ENCODE measurements at places on chromosomes 12 and 14. TPM values are rescaled to one million over a fixed set of nuclear protein-coding genes. Genes with fewer than 3 reads are reported as not detected.

DNA sequence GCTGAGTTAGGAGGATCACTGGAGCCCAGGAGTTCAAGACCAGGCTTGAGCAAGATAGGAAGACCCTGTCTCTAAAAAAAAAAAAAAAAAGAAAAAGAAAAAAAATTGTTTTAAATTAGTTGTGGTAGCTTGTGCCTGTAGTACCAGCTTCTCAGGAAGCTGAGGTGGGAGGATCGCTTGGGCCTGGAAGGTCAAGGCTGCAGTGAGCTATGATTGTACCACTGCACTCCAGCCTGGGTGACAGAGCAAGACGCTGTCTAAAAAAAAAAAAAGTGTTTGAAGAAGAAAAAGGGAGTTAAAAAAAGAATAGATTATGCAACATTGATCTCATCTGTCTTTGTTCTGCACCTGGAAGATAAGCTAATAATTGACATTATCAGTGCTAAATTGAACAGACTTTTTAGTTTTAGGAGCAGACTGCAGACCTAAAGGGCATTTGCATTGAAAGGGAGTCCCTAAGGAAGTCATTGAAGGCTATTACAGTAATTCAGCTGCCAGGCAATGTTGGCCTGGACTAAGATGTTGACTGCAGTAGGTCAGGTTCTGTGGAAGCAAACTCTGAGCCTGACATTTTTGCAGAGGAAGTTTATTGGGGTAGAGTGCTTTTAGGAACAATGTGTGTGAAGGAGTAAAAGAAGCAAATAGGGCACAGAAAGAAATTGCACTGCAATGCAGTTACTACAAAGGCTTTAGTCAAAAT is 215.8 kb downstream of the PCNX1 start:
- DNase-seq = no peak

- DNase-seq = no peak
These were observed 331.5 kb downstream of the LRIG3 start for GRCh38 chr12:58588770-58589169.

DNA sequence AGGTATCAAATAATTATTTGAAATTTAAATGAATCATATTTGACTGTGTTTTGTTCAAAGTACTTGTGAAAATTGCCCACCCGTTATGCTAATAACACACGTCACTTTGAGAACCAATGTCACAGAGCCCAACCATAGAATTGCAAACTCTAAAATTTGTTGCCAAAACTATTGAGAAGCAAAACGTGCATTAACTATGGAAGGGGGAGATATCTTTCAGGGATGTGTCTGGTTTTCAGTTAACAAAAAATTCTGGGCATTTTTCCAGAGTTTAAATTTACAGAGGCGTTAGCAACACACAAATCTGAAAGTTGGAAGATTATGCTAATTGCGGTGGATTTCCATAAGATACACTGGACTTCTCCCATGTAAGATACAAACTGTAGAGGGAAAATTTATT is 371.8 kb upstream of the E2F7 start:
- DNase-seq = no peak

The PCED1B gene
- polyA plus RNA-seq = 4.2 TPM

The ITFG2 gene
- polyA plus RNA-seq = 94.4 TPM
